ENCODE measurements at places on chromosomes 7 and 10. TPM values are rescaled to one million over a fixed set of nuclear protein-coding genes. Genes with fewer than 3 reads are reported as not detected.

- no peak for DNase-seq
Observed at GRCh38 chr7:98399462-98399861, 1.4 kb downstream of the BAIAP2L1 start.

- DNase-seq, result no peak
Observed at GRCh38 chr7:2757904-2758672, 70.1 kb downstream of the AMZ1 start.

GRCh38 chr7:47047384-47047783 lies 534.5 kb downstream of the TNS3 start:
- no peak for DNase-seq

GRCh38 chr10:68133523-68133922 lies 24.2 kb downstream of the MYPN start:
- DNase-seq, result no peak

DNA sequence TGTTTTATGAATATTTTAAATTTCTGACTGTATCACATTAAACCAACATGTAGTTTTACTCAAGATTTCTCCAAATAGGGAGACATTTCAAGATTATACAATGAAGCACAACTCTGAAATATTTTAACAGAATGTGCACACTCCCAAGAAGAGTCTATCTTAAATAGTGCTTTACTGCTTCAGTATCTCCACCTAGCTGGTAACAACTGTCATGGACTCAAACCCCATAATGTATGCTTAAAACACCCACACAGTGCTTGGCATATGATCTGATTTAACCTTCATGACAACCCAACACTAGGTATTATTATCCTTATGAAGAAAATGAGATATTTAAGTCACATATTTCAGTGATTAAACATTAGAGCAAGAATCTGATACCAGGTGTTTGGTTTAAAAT lies 45.9 kb downstream of the ASZ1 start:
- DNase-seq, result no peak

DNA sequence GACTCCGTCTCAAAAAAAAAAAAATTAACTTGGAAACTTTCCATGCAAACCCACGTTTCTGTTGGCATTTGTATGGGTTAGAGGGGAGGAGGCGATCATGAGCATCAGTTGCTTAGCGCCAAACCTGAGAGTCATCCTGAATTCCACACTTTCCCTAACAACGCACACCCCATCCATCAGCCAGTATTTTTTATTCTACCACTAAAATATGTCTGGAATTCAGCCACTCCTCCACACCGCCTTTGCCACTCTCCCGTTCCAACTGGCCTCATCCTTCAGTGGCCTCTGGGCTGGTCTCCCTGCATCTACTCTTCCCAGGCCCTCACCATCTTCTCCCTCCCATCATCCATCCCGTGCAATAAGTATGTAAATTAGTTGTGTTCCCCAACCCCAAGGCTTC lies 4.7 kb upstream of the LMBR1 start:
- no peak for DNase-seq

DNA sequence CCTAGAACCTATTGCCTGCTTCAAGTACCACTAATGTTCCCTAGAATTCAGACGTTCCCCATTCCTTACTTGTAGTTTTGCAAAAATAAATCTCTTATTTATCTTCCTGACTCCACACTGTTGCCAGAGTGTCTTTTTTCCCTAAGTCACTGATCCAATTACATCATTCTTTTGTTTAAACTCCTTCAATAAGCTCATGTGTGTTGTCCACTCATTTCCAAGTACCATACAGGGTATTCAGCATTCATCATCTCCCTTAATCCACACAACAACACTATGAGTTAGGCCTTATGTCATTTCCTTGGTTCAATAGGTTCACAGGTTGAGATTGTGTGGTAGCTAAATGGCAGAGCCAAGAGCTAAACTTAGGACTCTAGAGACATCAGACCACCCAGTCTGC lies 119.9 kb upstream of the RHOBTB1 start:
- no peak for DNase-seq

The KIN gene
- 7.5 TPM for total RNA-seq

DNA sequence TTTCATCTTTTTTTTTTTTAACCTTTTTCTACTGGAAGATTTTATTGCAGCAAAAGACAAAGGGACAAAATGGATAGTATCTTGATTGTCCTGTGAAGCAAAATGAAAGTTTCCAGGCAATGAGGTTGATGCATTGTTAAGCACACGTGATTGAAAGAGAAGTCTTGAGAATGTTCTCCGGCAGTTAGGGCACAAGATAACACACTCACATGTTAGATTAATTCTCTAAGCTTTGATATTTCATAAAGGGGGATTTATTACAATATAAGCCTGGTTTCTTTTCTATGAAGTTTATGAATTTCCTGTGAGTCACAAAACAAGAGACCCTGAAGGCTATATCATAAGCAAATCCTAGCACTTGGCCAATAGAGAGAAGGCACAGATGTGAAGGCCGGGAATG lies 93.4 kb upstream of the ARMC3 start:
- DNase-seq, result no peak

- no peak for DNase-seq
Observed at GRCh38 chr10:103859161-103860086, 4.0 kb upstream of the SH3PXD2A start.

GRCh38 chr7:7732621-7733281 lies 14.3 kb upstream of the RPA3 start:
- DNase-seq, result no peak

The MINDY3 gene
- total RNA-seq, result 16.7 TPM

Data from Right ventricle myocardium inferior (tissue), 1 donor.